ENCODE measurements at places on chromosomes 3 and 15.

- DNase-seq = no peak
Observed at GRCh38 chr3:28206479-28206878, 34.9 kb upstream of the CMC1 start.

DNA sequence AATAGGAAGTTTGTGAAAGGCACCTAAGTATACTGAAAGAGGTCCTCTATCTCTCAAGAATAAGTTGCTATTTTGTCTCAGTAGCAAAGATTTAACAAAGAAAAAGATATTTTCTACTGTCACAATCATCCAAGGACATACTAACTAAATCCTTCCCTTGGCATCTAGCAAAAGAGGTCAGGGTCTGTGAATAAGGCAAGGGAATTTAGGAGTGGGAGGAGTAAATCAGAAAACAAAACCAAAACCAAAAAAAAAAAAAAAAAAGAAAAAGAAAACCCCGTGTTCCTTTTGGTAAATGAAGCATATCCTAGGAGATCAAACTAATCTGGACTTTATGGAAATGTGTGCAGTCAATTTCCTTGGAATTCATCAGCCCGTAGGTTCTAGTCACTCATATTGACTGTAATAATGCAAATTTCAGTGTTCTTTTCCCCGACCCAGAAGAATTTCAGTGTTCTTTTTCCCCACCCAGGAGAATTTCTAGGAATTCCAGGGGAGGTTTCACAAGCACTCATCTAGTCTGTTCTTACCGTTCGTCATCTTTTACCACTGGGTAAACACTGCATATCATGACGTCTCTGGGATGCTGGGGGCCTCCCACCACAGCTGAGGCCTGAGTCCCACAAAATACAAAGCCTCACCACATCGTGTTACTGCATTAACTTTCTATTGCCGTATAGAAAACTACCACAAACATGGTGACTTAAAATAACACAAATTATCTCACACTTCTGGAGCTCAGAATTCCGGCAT lies 113.8 kb upstream of the CCDC54 start:
- DNase-seq = peak; percentile 11

GRCh38 chr3:72298201-72299152 lies 513.5 kb upstream of the PROK2 start:
- no peak for DNase-seq

DNA sequence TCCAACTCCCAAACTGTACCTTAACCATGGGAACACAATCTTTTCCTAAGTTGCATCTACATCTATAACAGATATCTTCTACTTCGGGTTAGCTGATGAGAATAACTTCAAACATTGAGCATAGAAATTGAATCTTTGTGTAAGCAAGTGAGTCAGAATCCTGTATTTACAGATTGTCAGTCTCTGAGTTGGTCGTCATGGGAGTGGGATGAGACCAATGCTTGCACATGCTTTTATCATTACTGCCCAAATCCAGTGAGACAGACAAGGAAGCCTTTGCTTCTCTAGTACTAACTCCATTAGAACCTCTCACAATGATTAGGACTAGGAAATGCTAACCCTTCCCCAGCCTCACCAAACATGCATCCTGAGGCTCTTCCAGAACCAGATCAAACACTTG lies 587.1 kb upstream of the ZNF717 start:
- DNase-seq = no peak

- DNase-seq = no peak
Observed at GRCh38 chr3:69255928-69256327, 130.0 kb downstream of the FRMD4B start.
